ENCODE measurements at places on chromosomes 12 and 14.
A peak's percentile ranks its signal among the peaks of the same experiment; 100 is the strongest.

DNA sequence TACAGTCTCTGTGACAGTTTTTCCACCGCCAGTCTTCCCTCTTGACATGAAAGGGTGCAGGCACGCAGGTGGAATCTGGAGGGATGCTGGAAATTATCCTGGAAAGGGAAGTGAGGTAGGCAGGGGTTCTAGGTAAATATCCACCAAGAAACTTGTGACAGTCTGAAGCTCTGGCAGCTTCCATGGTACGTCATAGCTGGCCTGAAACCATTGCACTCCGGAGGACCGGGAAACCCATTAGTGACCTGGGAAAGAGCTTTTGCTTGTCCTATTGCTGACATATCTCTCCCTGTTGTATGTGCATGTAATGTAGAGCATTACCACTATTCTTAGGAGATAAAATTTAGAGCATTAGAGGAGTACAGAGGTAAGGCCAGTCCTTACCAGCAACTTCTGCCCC, 275.9 kb downstream of the EGLN3 start:
- no peak for DNase-seq

- no peak for DNase-seq
Observed at GRCh38 chr12:42125388-42125767, 19.3 kb downstream of the GXYLT1 start.

DNA sequence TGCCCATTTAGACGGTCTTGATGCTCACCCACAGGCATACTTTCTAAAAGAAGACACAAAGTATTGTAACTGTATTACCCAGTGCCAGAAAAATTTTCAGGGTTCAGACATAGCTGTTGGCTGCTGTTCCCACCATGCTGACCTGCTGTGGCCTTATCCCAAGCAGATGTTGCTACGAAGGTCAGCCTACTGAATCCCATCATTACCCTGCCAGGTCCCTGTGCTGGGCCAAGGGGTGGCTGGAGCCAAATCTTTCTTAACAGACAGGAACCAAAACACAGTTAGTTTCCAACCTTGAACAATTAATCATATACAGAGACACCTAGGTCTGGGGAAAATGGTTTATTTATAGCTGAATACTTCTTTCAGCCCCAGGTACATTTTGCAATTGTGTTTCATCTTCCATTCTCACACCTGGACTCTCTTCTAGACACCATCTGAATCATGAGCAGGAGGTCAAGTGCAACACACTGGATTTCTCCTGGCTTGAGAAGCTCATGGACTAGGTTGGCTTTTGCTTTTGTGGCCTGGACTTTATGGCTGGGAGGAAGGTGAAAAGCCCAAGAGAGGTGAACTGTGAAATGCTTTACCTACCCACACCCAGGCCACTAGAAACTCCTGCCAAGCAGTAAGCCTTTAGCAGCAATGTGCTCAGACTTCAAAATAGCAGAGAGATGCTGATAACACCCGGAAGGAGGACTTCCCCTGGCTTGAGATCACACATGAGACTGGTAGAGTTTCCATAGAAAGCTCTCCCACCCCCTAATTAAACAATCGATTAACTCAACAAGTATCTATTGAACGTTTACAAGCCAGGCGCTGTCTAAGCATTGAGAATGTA, 150.1 kb downstream of the SUDS3 start:
- no peak for DNase-seq

GRCh38 chr12:3726456-3726855, 26.5 kb downstream of the CRACR2A start:
- no peak for DNase-seq

GRCh38 chr14:56803816-56804535, 6.3 kb downstream of the OTX2 start:
- DNase-seq, result no peak

DNA sequence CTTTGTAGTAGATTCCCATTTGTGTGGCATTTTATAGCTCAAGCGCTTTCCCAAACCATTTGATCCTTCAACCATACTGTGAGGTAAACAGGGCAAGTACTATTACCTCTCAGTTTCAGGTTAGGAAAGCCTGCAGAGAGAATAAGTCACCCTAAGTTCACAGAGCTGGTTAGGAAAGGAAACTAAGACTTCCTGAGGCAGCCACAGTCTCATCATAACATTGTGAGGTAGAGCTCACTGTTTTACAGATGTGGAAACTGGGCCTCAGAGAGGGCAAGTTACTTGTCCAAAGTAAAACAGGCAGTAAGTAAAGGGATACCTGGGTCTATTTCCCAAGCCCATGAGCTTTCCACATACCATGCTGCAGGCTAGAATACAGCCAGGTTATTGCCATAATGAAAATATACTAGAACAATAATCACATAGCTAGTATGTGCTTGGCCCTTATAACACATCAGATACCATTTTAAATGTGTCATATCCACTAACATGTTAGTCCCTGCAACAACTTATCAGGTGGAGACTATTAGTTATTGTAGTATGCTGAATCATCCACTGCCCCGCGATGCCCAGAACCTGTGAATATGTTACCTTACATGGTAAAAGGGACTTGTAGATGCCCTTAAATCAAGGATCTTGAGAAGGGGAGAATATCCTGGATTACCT, 150.9 kb upstream of the GRIP1 start:
- no peak for DNase-seq

DNA sequence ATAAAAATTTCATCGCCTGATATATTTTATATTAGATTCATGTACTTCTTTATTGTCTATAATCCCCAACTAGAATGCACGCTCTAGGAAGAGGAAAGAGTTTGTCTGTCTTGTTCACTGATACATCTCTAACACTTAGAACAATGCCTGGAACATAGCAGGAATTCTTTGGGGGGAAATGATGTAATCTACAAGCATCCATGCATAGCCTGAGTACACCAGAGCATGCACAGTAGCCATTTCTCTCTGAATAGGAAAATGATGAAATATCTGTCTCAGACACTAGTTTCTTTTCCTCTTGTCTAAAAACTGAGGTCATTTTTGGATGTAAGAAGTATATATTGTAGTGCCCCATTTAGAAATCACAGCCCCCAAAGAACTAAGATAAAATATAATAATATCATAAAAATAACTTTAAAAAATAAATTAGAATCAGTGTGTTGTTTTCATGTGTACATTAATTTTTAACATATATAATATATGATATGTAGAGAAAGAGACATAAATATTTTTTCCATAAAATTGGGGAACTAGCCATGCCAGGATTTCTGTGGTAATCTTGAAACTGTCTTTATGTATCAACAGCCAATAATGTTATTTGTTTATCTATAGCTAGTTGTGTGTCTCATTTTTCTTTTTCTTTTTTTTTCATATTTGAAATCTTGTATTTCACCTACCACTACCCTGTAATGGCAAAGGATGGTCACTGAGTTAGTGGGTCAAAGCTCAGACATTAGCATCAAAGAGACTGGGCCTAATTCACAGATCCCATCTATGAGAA, 155.6 kb upstream of the TMCC3 start:
- DNase-seq, result no peak

GRCh38 chr12:121536899-121537813, 43.7 kb downstream of the KDM2B start:
- DNase-seq, result peak; percentile 12

DNA sequence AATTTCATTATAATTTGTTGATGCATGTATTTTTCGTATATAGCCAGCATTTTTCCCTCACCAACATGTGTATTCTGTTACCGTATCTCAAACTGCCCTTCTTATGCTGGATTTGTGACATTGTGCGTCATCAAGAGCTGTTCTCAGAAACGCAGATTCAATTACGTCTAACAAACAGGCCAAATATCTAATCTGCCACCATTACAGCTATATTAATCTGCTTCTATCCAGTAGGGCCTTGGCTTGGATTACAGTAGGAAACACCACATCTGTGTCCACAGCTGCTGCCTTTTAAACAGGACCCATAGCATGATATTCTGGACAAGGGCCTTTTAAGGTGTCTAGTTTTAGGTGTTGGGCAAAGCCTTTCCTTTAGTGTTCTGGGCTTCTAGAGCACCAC, 140.6 kb downstream of the PDE3A start:
- no peak for DNase-seq

- DNase-seq, result no peak
Observed at GRCh38 chr12:101582937-101583336, 11.8 kb upstream of the MYBPC1 start.

- no peak for DNase-seq
Observed at GRCh38 chr14:105201925-105202513, 20.9 kb upstream of the NUDT14 start.

DNA sequence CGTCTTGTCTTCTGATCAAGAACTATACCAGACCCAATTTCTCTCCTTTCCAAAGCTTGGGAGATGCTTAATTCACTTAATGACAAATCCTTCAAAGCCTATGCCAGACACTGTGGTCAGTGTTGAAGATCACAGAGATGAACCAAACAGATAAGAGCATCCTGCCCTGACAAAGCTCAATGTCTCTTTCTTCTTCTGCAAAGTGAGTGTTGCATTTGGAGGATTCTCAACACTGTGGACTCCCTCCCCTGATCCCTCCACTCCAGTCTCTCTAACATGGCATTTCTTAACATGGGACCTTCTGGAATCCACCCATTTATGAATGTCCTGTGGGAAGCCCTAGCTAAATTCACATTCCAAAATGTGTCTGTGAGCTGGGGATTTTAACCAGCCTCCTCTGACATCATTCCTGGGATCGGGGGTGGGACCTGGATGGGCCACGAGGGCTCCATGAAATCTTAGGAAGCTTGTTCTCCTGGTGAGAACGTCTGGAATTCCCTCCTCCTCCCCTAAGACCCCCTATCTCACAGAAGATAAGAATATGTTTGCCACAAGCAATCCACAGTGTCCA, 20.3 kb downstream of the SYNE3 start:
- DNase-seq, result no peak

GRCh38 chr14:79924551-79924950, 286.8 kb downstream of the DIO2 start:
- DNase-seq, result no peak

DNA sequence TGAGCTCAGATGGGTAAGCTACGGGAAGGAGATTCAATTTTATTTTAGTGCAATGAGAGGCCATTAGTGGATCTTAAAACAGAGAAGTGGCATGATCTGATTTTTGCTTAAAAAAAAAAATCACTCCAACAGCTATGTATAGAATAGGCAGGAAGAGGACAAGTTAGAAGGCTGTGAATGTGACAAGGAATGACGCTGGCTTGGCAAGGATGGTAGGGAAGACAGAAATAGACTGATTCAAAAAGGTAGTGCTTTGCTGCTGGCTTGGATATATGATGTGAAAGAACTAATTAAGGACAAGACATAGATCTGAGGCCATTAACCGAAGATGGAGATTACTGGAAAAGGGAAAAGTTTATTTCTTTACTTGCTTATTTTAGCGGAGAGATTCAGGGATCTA, 105.2 kb upstream of the GPHB5 start:
- DNase-seq, result no peak

- no peak for DNase-seq
Observed at GRCh38 chr14:71731096-71731495, 201.1 kb upstream of the RGS6 start.

GRCh38 chr12:109432842-109433304, 44.2 kb downstream of the KCTD10 start:
- no peak for DNase-seq

DNA sequence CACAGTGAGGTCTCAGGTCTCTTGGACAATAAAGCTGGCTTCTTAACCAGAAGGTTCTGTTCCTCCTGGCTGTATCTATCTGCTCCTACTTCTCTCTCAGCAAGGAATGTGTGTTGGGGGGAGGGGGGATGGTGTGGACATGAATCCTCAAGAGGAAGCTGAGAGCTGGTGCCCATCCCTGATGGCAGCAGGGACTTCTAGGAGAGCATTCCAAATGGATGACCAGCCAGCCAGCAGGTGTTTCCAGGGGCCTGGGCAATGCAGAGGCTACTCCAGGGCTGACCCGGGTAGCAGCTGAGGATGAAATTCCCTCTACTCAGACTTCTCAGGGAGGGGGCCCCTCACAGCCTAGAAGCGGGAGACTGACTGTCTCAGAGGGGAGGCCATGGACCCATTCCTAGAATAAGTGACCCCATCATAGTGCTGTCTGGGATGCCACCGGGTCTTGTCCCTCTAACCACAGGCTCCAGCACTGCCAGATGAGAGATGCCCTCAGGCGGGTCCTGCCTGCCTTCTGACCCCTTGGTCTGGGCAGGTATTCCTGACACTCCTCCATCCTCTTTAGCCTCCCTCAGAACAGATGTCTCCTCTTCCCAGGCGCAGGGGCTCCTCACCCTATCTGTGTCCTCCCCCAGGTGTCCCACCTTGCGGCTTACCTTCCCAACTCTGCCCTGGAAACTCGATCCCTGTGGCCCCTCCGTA, 1.2 kb downstream of the RAB15 start:
- DNase-seq, result no peak

- DNase-seq, result no peak
Observed at GRCh38 chr12:49901026-49901425, 2.7 kb downstream of the FAIM2 start.

- no peak for DNase-seq
Observed at GRCh38 chr12:62371661-62372060, 95.0 kb upstream of the MON2 start.

GRCh38 chr14:35297706-35298105, 5.5 kb downstream of the PSMA6 start:
- no peak for DNase-seq

GRCh38 chr12:102680304-102680703, 199.9 kb upstream of the IGF1 start:
- DNase-seq, result no peak

DNA sequence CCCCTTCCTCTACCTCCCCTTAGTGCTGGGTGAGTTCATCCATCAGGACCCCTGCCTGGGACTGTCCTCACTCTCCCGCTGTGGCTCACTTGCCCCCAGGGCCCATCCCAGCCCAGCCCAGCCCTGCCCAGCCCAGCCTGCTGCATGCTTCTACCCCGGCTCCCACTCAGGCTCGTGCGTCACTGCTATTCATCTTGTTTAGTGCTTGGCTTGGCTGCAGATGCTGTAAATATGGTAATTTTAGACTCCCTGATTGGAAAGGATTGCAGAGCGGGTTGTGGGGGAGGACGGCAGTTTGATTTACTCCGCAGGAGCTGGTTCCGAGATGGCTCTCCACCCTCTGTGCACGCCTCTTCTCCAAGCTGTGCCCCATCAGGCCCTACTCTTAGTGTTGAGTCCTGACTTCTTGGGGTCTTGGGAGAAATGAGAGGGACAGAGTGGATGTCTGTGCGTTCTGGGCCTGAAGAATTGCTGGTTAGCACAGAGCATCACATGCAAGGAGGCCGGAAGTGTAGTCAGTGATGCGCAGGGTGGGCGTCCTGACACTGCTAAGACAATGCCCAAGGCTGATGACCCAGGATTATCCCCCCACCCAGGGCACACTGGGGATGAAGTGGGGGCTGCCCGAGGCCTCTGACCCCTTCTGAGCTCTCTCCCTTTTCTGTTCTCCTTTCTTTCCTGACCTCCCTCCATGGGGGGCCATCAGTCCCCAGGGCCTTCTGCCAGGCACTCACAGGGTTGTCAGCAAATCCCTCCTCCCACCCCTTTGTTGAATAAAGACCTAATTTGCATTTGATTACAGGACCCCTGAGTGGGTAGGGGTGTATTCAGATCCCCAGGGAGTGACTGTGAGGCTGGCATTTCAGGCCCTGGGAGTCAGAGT, 244.4 kb downstream of the ZFP36L1 start:
- DNase-seq, result no peak
